KBM-7 (cell line): ENCODE measurements at places on chromosomes 1 and 21.

DNA sequence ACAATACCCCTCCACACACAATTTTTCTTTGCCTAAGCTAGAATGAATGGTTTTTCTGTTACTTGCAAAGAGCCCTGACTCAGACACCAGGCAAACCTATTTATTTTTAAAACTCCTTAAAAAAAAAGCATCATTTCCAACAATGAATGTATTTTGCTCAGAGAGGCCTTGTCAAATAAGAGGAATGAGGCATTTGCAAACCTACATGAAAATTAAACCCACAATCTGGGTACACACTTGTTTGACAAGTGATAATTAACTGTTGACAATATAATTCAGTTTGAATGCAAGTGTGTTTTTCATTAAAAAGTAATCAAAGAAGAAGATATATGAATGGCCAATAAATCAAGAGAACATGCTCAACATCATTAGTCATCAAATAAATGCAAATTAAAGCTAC, 339.5 kb downstream of the PTPRU start:
- no peak for DNase-seq

- DNase-seq, result peak; percentile 57
Observed at GRCh38 chr1:201714542-201715329, 114.2 kb upstream of the IPO9 start.

DNA sequence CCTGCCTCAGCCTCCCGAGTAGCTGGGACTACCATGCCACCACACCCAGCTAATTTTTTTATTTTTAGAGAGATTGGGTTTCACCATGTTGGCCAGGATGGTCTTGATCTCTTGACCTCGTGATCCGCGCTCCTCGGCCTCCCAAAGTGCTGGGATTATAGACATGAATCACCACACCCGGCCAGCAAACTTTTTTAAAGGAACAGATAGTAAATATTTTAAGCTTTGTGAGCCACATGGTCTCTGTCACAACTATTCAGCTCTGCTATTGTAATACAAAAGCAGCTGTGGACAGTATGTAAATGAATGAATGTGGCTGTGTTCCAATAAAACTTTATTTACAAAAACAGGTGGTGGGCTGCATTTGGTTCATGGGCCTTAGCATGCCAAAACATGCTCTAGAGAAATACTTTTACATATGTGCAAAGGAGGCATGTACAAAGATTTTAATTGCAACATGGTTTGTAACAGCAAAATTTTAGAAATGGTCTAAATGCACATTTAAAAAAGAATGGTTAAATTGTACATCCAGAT, 47.0 kb downstream of the CDCP2 start:
- no peak for DNase-seq

DNA sequence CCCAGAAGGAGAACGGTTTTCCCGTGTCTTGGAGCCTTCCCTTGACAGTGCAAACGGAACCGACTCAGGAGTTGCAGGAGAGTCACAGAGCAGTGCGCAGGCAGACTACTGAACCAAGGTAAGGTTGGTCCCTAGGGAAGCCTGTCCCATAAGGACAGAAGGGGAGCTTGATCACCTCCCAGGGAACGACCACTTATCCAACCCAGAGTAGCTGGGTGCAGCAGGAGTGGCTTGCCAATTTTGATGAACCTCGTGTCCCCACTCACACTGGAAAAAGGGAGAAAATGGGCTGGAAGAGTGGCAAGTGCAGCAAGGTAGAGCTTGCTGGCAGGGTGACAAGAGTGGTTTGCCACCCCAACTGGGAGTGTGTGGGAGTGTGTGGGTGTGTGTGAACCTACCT, 95.1 kb downstream of the LIPI start:
- DNase-seq, result no peak

GRCh38 chr1:156750711-156751450, 594 bp downstream of the HDGF start:
- DNase-seq, result no peak

DNA sequence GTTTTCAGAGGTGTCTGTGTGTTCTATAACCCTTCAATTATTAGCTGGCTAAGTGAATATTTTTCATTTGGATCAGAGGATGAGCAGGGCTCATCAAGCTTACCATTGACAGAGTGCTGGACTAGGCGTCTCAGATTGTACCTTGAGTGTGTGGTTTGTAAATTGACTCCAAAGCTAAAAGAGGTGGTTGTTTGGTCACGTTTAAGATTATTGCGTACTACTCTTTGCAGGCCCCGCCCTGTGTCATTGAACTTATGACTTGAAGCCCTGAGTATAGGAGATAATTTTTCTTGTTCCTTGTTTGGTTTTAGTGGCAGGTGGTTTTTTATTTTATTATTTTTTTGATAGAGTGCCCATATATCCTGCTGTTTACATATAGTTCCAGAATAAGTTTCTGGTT, 17.7 kb downstream of the MRPS6 start:
- DNase-seq, result no peak

- DNase-seq, result peak; percentile 71
Observed at GRCh38 chr1:205335692-205336091, 14.1 kb upstream of the NUAK2 start.

DNA sequence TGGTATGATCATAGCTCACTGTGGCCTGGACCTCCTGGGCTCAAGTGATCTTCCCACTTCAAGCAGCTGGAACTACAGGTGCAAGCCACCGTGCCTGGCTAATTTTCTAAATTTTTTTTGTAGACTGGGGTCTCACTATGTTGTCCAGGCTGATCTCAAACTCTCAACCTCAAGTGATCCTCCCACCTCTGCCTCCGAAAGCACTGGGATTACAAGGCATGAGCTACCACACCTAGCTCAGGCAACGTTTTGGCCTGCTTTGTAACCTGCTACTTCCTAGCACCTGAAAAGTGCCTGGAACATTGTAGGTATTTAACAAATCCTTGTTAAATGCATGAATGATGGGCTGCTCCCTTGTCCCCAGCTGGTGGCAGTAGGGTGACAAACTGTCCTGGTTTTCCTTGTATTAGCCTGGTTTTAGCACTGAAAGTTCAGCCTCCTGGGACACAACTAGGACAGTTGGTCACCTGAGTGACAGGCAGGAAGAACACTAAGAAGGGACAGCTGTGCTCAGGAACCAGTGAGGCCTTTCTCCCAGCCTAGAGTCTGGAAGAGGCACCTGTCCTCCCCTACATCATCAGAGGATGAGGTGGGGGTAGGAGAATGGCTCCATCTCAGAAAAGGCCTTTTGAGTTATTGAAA, 88.5 kb upstream of the CD34 start:
- no peak for DNase-seq

GRCh38 chr1:186843226-186843625, 14.5 kb downstream of the PLA2G4A start:
- DNase-seq, result no peak

DNA sequence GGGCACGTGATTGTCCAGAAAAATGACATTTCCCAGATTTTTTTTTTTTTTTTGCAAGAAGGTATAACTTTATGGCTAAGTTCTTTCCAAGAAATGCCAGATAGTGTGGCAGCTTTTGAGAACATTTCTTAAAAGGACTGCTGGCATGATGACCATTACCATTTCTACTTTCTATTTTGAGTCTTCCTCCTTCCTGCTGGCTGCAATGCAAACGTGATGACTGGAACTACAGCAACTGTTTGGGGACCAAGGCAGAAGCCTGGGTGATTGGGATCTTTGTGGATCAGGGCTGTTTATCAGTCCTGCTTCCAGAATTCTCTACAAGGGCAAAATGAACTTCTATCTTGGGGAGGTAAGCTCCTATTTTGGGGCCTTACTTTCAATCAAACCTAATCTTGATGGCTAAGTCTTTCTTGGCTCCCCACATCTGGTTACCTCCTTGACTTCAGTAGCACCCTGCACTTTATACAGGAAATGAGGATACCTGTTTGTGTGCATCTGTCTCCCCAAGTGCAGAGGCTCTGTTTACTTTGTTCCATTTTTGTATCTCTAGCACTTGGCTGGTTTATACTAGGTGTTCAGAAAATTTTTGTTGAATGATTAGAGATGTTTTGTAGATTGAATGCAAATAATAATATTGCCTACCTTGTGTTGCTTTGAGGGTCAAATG, 3.7 kb upstream of the DDX20 start:
- DNase-seq, result no peak

DNA sequence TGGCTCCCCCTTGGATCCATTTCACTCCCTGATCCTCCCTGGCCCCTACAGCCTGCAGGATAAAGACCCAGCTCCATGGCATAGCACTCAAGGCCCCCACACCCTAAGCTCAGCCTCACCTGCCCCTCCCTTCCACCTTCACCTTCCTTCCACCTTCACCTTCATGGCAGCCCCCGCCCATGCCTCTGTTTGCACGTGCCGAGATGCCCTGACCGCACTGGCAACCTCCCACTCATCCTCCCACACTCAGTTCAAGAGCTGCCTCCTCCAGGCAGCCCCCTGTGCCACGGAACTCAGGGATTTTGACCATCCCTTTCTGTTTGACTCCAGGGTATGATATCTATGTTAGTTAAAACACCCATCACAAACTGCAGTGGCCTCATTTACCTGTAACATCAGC, 109.8 kb downstream of the RAVER2 start:
- DNase-seq, result no peak

DNA sequence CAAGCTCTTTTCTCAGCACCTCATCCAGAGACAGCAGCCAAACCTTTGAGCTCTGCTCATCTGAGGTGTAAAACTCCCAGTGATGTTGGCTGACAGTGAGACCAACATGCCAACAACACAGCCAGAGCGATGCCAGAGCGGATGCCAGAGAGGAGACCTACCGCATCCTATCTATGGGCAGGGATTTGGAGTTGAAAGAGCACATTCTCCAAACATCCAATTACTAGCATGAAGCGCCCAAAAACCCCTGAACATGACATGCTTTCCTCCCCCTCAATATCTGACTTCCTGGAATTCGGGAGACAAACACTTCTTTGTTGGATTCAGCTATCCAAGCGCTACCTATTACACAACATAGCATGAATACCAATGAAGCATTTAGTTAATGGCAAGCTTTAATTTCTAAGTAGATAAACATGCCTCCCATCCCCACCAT, 23.1 kb upstream of the PAXBP1 start:
- DNase-seq, result no peak

- no peak for DNase-seq
Observed at GRCh38 chr1:170503665-170504064, 28.3 kb upstream of the GORAB start.

DNA sequence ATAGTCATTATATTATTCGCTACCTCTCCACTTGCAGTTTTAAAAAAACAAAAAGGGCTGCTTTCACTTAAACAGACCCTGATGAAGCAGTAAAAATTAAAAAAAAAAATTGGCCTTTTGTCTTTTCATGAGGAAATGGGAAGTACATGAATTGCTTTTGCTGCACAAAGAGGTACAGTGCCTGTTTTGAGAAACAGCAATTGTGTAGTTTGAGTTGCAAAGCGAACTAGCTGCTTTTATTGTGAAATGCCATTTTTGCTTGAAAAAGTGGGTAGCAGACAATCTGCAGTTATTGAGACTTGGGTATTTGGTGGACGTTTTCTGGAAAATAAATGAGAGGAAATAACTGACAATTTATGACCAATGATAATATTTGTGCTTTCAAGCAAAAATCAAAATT, 7.0 kb downstream of the DIP2A start:
- DNase-seq, result no peak

DNA sequence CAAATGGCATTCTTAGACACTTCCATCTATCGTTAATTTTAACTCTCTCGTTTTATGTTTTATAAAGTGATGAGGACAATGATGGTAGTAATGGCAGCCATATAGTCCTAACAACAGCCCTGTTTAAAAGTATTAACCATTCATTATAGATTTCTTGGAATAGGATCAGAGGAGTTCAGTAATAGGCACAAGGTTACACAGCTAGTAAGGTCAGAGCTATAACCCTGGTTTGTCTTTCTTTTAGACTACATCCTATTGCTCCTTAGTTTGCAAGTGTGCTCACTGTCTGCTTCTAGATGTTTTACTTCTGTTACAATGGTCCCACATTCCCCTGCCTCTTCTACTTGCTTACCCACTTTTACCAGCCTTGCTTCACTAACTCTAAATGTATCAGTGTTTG, 50.9 kb downstream of the TLCD4 start:
- DNase-seq, result no peak

GRCh38 chr1:192598589-192598988, 23.0 kb downstream of the RGS1 start:
- DNase-seq, result no peak

GRCh38 chr1:156926175-156926574, 5.7 kb downstream of the LRRC71 start:
- DNase-seq, result peak; percentile 93

DNA sequence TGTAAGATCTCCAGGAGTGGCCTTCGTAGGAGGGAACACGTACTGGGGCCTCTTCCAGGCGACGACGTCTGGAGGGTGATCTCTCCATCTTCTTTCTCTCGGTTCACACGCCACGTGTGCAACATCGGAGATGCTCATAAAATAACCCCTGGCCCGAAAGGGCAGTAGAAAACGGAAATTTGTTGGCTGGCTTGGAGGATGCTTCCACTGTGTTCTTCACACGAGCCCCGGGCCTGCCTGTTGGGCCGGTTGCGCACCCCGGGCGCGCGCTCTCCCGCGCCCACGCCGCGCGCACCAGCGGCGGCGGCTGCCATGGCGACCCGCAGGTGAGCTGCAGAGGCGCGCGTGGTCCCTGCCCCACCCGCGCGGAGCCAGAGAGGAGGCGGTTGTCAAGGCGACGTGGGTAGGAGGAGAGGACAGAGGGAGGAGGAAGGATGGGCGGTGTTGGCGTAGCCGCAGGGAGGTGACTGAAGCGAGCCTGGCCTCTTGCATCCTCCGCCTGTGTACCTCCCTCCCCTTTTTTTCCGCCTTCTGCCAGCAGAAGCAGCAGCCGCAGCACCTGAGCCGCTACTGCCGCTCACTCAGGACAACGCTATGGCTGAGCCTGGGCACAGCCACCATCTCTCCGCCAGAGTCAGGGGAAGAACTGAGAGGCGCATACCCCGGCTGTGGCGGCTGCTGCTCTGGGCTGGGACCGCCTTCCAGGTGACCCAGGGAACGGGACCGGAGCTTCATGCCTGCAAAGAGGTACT, at the start of gene ELAPOR1:
Gene ELAPOR1 (plus strand): TSS at position 526 of the 752 bp plus-strand sequence. CDS start 69 bp downstream, at position 595.
- DNase-seq, result no peak

DNA sequence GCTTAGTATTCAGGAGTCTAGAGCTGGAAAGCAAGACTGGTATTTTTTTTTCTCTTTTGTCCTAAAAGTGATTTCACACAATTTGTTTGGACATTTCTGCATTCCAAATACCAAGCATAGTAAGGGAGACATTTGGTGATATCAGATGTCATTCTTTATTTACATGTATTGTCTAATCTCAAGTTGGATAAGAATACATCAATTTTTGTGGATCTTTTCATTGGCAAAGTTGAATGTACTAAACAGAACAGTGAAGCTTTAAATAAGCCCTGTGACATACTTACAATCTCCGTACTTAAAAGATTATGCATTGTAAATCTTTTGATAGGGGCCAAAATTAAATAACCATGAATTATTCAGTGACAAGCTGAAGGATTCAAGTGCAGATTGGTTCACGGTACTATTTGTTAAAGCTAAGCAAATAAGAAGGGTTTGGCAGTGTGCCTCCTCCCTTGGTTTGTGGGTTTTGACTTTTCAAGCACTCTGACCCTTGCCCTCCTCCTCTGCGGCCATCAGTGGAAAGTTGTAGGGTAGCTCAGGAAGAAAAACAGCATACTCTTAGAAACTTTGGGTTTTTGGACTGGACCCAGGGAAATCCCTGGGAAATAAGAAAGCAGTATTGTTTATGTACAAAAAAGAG, 663.7 kb downstream of the ADGRL2 start:
- no peak for DNase-seq
